ENCODE measurements at places on chromosomes 3 and 15.
A peak's percentile ranks its signal among the peaks of the same experiment; 100 is the strongest.

GRCh38 chr3:79297245-79297960 lies 470.4 kb downstream of the ROBO1 start:
- peak; percentile 78 for DNase-seq

DNA sequence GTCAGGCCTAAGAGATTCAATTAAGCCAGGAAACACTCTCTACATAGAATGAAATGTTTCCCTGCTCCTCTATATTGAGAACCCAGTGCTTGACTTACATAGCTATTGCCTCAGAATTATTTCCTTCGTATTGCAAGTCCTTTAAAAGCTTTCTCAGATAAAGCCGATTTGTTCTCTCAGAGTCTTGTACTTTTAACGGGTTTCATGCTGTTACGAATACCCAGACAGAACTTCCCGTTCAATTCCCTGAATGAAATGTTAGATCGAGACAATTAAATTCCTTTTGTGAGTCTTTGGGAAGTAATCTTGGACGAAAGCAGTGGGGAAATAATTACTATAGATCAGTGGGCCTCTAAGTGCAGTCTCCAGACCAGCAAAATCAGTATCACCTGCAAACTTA lies 102.8 kb upstream of the CHL1 start:
- DNase-seq = no peak

GRCh38 chr15:73598530-73599160 lies 34.5 kb downstream of the NPTN start:
- peak; percentile 29 for DNase-seq

GRCh38 chr3:126816298-126816697 lies 112.3 kb downstream of the CHCHD6 start:
- DNase-seq = no peak

DNA sequence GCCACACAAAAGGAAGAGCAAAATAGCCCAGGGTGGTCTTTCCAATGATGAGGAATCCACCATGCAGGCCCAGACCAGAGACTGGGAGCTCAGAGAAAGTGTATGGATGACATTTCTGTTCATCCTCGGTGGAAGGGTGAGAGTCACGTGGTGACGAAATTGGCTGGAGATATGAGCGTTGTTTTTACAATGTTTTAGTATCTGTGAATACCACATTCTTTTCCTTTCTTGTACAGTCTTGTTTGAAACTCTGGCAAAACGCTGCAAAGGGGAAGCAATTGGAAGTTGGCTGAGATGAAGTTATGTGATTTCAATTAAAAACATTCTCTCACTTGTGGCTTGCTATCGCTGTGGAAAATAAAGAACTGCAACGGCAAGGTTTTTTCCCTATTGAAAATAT lies 137.5 kb downstream of the MAGI1 start:
- DNase-seq = no peak

- no peak for DNase-seq
These were observed 33.2 kb downstream of the BMF start for GRCh38 chr15:40075298-40076044.

- peak; percentile 12 for DNase-seq
These were observed 830 bp downstream of the MAP2K5 start for GRCh38 chr15:67543348-67543718.

DNA sequence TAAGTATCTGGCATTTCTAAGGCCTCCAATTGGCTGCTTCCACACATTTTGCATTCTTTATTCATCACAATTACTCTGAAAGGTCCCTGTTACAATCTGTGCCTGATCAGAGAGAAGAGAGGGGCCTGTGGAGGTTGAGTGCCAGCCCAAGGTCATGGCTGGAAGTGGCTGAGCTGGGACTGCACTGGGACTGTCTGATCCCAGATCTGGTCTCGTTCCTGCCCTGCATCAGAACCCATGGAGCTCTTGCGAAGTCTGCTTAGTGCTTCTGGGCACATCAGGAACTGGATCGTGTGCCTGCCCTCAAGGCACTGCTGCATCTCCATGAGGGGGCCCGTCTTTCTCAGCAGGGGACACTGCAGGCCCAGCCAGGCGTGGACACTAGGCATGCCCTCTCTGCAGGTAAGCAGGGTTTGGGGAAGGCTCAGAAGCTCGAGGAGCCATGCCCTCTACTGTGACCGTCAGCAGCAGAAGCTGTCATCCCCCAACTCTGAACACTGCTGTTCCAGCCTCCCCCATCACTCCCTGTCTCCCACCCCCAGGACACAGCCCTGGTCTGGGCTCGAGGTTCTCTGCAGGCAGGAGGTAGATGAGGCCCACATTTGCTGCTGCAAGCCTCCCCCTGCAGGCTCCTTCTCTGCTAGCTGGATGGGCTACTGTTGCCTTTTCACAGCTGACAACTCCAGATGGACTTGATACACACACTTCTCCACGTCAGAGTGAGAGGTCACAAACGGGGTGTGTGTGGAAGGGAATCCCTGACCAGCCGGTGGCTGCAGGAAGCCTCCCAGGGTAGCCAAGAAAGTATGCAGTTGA lies 96.5 kb upstream of the PRR23E start:
- DNase-seq = no peak

GRCh38 chr15:39777496-39777895 lies 5.1 kb downstream of the FSIP1 start:
- DNase-seq = no peak

- no peak for DNase-seq
These were observed 55.8 kb downstream of the RSRC1 start for GRCh38 chr3:158165730-158166129.

- no peak for DNase-seq
These were observed 14.3 kb downstream of the TLE3 start for GRCh38 chr15:70083418-70083817.

DNA sequence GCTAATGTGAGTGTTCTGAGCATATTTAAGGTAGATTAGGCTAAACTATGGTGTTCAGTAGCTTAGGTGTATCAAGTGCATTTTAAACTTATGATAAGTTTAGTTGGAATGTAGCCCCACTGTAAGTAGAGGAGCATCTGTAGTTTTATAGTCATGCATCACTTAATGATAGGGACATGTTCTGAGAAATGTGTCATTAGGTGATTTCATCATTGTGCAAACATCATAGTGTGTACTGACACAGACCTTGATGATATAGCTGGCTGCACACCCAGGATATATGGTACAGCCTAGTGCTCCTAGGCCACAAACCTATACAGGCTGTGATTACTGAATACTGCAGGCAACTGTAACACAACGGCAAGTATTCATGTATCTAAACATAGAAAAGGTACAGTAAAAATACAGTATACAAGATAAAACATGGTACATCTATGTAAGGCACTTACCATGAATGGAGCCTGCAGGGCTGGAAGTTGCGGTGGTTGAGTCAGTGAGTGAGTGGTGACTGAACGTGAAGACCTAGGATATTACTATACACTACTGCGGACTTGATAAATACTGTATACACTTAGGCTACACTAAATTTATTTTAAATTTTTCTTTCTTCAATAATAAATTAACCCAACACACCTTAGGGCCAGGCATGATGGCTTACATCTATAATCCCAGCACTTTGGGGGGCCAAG lies 17.9 kb downstream of the DNAH1 start:
- DNase-seq = no peak

DNA sequence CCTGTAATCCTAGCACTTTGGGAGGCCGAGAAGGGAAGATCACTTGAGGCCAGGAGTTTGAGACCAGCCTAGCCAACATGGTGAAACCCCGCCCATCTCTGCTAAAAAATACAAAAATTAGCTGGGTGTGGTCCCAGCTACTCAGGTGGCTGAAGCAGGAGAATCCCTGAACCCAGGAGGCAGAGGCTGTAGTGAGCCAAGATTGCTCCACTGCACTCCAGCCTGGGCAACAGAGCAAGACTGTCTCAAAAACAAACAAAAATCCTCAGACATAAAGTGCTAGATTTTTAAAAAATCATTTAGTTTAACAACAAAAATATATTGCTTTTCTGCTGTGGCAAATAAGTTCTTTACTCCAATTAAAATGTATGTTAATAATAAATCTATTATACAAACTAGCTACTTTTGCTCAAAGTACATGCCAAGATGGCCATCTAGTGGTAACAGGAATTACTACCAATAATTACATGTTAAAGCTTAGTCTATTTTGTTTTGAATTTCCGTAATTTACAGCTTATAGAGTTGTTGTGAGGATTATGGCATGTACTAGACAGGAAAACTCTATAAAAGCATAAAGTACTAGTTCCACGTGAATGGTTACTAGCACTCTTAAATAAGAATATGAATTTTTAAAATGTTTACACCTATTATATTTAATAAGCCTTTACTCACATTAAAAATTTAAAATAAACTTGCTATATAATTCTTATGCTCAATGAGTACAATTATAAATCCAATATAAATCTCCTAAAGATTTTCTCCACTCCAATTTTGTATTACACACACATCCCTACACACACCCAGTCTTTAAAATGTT lies 39.0 kb downstream of the GABPB1 start:
- peak; percentile 16 for DNase-seq

DNA sequence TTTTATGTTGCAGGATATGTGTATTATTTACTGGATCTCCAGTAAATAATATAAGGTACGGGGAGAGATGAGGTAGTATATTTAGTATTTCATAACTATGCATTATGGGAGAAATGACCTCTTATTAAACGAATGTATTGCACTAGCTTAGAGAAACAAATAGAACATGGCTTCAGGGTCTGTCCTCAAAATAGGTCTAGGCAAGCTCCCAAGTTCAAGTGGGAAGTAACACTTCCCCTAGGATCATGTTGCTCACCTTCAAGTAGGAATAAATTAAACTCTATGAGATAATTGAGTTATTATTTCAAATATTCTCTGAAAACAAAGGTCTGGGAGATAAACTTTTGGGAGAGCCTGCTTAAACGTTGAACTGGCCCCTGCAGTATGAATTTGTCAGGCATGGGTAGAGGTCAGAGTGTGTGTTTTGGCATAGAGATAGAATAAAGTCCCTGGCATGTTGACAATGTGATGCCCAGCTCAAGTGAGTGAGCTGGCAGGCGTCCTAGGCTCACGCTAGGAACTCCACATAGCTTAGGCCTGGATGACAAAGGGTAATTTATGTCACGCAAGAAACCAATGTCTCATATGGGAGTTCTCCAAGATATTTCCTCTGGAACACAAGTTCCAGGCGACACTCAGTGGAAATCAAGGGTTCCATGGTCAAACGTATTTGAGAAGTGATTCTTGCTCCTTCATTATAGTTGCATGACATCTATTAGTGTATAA lies 236.8 kb downstream of the CACNA2D3 start:
- no peak for DNase-seq

- DNase-seq = peak; percentile 60
These were observed 263.8 kb downstream of the FEZF2 start for GRCh38 chr3:62109534-62109933.

GRCh38 chr15:74184582-74185091 lies 11.1 kb downstream of the ISLR start:
- no peak for DNase-seq

- no peak for DNase-seq
These were observed 20.4 kb downstream of the PLXND1 start for GRCh38 chr3:129585949-129586657.

- DNase-seq = no peak
These were observed 51.0 kb downstream of the PLCL2 start for GRCh38 chr3:16935781-16936180.

- no peak for DNase-seq
These were observed 82.7 kb downstream of the TMEM39A start for GRCh38 chr3:119380697-119381096.

DNA sequence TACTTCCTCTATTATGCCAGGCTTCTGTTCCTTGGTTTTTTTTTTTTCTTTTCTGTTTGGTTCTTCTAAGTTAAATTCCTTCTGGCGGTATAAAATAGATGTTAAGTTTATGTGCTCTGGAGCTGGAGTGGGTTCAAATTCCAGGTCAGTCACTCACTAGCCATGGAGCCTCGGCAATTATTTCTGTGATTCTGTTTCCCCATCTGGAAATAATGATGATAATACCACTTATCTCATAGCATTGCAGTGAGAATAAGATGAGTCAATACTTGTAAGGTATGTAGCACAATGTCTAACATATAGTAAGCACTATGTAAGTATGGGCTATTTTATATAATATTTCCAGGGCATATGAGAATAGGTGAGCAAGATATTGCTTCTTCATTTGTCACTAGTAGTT lies 33.2 kb upstream of the ZDHHC23 start:
- DNase-seq = peak; percentile 4

- peak; percentile 49 for DNase-seq
These were observed 1.4 kb downstream of the PFN2 start for GRCh38 chr3:149969110-149969939.

DNA sequence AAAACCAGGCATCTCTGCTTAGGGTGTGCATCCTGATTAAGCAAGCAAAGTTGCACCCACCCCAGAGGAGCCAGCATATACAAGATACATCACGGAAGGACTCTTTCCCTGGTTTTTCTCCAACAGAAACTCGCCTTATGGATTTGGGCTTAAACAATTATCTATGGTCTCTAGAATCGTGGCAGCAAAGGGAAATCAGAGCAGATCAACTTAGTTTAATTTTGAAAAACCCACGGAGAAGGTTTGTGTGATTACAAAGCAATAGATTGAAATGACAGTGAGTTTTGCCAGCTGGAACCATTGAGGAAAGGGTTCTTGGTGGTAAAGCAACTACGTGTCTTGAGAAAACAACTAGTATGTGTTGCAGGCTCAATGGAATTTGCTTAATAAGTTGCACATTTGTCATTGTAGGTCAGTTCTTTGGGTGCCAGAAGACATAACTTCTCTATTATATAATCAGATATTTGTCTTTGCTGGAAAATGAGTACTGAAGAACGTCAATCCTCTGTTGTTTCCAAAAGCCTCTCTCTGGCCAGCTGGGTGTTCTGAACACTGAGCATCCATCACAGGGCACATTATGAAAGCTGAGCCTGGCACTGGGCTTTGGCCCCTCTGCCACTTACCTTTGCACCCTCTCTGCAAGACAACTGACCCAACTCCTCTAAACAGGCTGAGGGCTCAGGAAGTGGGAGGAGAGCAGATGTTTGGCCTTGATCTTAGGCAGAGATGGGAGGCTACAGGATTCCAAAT lies 75.7 kb upstream of the FBN1 start:
- DNase-seq = no peak

GRCh38 chr3:50316657-50317242 lies 5.8 kb downstream of the HYAL2 start:
- DNase-seq = no peak

DNA sequence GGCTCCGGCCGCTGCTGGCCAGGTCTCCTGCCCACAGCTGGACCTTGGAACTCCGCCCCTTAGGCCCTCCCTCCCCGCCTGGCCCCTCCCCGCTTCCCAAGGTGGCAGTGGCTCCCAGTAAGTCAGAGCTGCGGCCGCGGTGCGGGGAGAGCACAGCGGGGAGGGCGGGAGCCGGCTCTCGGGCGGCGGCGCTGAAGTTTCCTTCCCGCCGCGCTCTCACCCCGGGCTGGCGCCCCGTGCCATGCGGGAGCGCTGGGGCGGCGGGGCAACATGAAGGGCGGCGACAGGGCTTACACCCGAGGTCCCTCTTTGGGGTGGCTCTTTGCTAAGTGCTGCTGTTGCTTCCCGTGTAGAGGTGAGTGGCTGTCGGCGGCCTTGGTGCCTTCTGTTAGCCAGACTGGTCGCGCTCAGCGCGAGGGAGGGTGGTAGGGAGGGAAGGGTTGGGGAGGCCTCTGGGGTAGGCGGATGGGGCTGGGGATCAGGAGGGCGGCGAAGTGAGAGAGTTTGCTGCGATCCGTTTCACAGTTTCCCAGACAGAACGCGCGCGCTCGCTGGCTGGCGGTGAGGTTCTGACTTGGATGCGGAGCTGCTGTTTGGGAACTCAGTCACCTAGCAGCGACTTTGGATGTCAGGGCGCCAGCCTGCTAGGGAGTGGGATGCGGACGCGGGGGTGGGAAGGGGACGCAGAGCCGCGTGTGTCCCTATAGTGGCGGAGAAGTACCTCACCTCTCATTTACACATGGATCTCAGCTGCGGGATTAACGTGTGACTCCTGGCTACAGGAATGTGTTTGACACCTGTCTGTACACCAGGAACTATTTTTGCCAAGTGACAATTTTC lies 145.5 kb upstream of the UMPS start:
- DNase-seq = peak; percentile 48
